ENCODE measurements at places on chromosomes 3 and 15. TPM values are rescaled to one million over a fixed set of nuclear protein-coding genes. Genes with fewer than 3 reads are reported as not detected.

APOD gene
- 1,247 TPM for total RNA-seq

- no peak for DNase-seq
- H3K4me3 ChIP-seq: no peak overlapping the region
- H3K4me1 ChIP-seq: no peaks in the 10 kb centered on the region
- H3K27me3 ChIP-seq: no peaks in the 10 kb centered on the region
- H3K36me3 ChIP-seq: no peaks in the 10 kb centered on the region
Observed at GRCh38 chr15:63403254-63403945, 21.8 kb upstream of the CA12 start.

DNA sequence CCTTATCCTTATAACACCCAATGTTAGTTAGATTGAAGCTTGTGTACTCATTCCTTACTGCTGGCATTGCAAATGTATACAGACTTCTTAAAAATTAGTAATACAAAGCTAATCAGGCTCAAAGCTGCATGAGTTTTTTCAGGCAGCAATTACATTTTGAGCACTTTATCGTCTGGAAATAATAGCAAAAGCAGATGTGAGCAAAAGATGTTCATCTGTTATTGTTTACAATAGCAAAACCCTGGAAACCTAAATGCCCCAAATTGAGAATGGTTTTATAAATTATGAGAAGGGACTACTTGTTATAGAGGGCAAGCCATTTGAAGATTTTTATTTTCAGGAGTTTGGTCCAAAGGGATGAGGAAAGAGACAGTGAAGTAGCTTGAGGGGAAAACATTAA lies 126.4 kb downstream of the GADL1 start:
- no peaks in the 10 kb centered on the region for H3K4me1 ChIP-seq
- no peaks in the 10 kb centered on the region for H3K27me3 ChIP-seq
- H3K4me3 ChIP-seq: no peak overlapping the region
- no peak overlapping the region for H3K27ac ChIP-seq

DNA sequence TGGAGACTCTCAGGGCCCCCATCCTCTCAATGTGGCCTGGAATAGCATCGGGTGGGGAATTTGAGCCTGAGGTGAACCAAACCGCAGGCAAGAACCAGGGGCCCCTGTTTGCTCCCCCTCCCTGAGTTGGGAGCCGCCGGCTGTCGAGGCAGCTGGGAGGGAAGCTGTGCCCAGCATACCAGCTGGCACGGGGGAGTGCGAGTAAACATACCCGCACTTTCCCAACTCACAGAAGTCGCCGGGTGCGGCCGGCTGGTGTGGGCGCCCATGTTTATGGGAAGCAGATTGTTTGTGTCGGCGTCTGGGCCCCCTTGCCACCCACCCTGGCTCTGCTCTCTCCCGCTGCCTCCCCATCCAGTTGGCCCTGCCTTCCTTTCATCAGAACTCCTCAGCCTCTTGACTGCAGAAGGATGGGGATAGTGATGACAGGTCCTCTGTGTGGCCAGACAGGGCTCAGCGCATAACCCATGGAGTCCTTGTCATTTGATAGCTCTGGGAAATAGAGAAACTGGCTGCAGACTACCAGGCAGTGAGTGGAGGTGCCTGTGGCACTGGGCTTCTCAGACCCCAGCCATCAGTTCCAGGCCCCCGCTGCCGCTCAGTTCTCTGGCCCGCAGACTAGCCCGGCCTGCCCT lies 60.4 kb downstream of the CACNA2D2 start:
- no peaks in the 10 kb centered on the region for H3K27me3 ChIP-seq
- H3K4me1 ChIP-seq: no peaks in the 10 kb centered on the region
- no peak overlapping the region for H3K27ac ChIP-seq
- DNase-seq: no peak
- H3K4me3 ChIP-seq: no peak overlapping the region

RBSN gene
- total RNA-seq: 29.6 TPM

FBXO40 gene
- total RNA-seq: not detected

CLDN18 gene
- total RNA-seq: not detected

- peak; percentile 57 for DNase-seq
- H3K36me3 ChIP-seq: no peaks in the 10 kb centered on the region
- peak within 1 kb of the TSS; percentile 99 for H3K4me3 ChIP-seq
- peak within 1 kb of the TSS; percentile 95 for H3K27ac ChIP-seq
- no peaks in the 10 kb centered on the region for H3K4me1 ChIP-seq
- no peaks in the 10 kb centered on the region for H3K27me3 ChIP-seq
Observed at GRCh38 chr3:138187296-138188012, at the start of gene ARMC8. Gene ARMC8 (plus strand): TSS chr3:138187301. CDS start chr3:138187555, 254 bp downstream.

GRCh38 chr15:69414701-69415167 lies 585 bp downstream of the KIF23 start:
- H3K36me3 ChIP-seq: no peaks in the 10 kb centered on the region
- H3K4me1 ChIP-seq: no peaks in the 10 kb centered on the region
- no peak for DNase-seq
- H3K4me3 ChIP-seq: peak overlapping the region; percentile 75

NFKBIZ gene
- total RNA-seq: 52.2 TPM

DNA sequence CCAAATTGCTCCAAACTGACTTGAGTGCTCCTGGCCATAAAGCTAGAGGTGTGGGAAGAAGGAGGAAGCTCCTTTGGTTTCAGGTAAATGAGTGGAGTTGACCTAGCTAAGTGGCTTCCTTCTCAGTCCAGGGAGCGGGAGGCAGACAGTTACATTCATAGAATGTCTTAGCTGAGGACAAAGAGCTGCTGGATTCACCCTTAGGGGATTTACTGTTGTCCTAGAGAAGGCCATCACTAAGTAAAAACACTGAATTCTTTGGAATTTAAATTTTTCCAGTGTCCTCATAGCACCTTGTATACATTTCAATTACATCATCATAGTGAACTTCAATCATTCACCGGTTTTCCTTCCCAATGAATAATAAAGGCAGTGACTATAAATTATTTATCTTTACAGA lies 27.3 kb upstream of the NANOGP8 start:
- no peak overlapping the region for H3K27ac ChIP-seq
- no peak overlapping the region for H3K4me3 ChIP-seq
- no peaks in the 10 kb centered on the region for H3K27me3 ChIP-seq
- no peaks in the 10 kb centered on the region for H3K36me3 ChIP-seq
- DNase-seq: no peak

- no peak overlapping the region for H3K27ac ChIP-seq
- H3K36me3 ChIP-seq: no peaks in the 10 kb centered on the region
- DNase-seq: no peak
- no peaks in the 10 kb centered on the region for H3K27me3 ChIP-seq
- no peaks in the 10 kb centered on the region for H3K4me1 ChIP-seq
- H3K4me3 ChIP-seq: no peak overlapping the region
Observed at GRCh38 chr3:106401666-106402490, 533.1 kb upstream of the CBLB start.

DNA sequence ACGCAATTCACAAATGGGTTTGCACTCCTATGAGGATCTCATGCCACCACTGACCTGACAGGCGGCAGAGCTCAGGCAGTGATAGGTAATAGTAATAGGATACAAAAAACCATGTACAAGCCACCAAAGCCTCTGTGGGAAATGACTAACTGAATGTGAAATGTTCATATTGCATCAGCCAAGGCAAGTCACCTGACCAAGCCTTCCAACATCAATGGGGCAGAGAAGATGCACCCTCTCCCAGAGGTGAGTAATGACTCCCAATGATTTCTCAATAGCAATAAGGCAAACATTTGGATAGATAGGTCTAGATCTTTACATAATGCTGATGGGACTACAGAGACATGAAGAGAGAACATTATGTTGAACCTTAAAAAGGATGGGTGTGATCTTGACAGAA lies 14.9 kb downstream of the CNTN3 start:
- H3K27ac ChIP-seq: no peak overlapping the region
- no peaks in the 10 kb centered on the region for H3K36me3 ChIP-seq
- H3K4me1 ChIP-seq: no peaks in the 10 kb centered on the region
- DNase-seq: no peak

- no peak for DNase-seq
- H3K27ac ChIP-seq: no peak overlapping the region
- no peaks in the 10 kb centered on the region for H3K4me1 ChIP-seq
- H3K27me3 ChIP-seq: no peaks in the 10 kb centered on the region
- H3K4me3 ChIP-seq: no peak overlapping the region
- H3K36me3 ChIP-seq: no peaks in the 10 kb centered on the region
Observed at GRCh38 chr3:144480416-144480919, 508.8 kb downstream of the DIPK2A start.

ECT2 gene
- total RNA-seq: 20.1 TPM

AMT gene
- 8.3 TPM for total RNA-seq

TARS3 gene
- total RNA-seq: 25.3 TPM

DNA sequence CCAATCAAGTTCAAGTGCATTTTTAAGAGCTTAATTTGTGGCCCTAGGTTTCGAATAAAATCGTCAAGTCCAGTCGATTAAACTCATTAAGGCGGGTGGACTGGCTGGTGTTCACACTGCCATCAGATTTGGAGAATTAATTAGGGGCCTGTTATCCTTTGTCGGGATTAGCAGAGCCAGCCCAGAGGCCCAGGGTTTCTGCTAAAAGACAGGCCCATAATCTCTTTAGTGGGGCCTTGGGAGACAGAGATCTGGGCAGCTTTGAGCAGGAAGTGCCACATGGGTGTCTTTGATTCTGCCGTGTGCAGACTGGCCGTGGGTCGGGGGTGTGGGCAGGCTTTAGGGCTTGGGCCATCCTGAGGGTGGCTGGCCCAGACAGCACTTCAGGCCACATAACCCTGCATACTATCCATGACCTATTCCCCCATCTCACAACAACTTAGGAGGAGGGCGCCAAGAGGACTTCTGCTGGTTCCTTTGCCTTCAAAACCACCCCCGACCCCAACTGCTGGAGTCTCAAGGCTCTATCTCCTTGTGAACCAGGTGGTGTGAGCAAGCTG lies 94.7 kb downstream of the PLXNA1 start:
- H3K27ac ChIP-seq: no peak overlapping the region
- no peak for DNase-seq
- no peak overlapping the region for H3K4me3 ChIP-seq
- no peaks in the 10 kb centered on the region for H3K36me3 ChIP-seq
- H3K4me1 ChIP-seq: peaks cover 15% of the 10 kb centered on the region
- no peaks in the 10 kb centered on the region for H3K27me3 ChIP-seq

DNA sequence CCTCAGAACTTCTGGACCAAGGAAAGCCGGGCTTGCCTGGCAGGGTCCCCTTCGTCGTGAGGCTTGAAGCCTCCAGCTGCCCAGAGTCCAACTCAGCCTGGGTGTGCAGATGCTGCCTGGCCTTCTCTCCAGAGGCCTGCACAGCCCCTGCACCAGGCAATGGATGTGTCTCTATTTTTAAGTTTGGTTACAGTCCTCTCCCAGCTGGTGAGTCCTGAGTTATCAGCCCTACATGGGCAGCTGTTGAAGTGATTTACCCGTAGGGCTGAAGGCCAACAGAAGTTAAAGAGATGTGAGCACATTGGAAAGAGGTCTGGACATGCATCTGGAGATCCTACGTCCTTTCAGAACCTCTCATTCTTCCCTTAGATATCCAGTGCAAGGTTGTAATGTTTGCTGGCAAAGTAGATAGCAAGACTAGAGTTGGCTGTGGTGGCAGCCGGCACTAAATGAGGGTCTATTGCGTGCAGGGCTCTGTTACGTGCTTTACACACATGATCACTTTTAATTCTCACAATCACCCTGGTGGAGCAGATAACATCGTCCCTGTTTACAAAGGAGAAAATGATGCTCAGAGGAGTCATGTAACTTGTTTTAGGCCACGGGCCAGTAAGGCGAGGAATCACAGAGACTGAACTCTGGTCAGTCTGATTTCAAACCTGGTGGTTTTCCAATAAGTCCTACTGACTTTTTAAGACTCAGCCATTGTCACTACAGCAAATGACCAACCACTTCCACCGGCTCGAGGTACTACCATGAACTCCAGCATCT lies 9.9 kb downstream of the FYCO1 start:
- H3K4me3 ChIP-seq: no peak overlapping the region
- no peaks in the 10 kb centered on the region for H3K27me3 ChIP-seq
- peaks cover 16% of the 10 kb centered on the region for H3K4me1 ChIP-seq
- DNase-seq: no peak
- peak overlapping the region; percentile 81 for H3K27ac ChIP-seq

ARHGEF26 gene
- total RNA-seq: 16.7 TPM

DNA sequence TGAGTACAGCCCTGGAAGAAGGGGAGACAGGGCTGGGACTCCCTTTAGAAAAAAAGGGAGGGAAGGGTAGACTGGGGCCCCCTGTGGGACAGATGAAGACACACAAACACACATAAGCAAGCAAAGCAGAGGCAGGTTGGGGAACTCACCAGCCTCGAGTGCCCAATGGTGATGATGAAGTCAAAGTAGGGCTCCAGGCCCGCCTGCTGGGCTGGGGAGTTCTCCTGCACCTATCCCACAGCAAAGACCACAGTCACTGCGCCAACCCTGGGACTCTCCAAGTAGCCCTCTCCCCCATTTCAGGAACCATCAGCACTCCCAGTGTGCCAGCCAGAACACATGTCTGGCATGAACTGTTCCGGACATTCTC lies 4.1 kb downstream of the GORASP1 start:
- no peak overlapping the region for H3K4me3 ChIP-seq
- H3K27me3 ChIP-seq: no peaks in the 10 kb centered on the region
- no peak for DNase-seq
- H3K4me1 ChIP-seq: peaks cover 8% of the 10 kb centered on the region
- peaks cover 12% of the 10 kb centered on the region for H3K36me3 ChIP-seq

DNA sequence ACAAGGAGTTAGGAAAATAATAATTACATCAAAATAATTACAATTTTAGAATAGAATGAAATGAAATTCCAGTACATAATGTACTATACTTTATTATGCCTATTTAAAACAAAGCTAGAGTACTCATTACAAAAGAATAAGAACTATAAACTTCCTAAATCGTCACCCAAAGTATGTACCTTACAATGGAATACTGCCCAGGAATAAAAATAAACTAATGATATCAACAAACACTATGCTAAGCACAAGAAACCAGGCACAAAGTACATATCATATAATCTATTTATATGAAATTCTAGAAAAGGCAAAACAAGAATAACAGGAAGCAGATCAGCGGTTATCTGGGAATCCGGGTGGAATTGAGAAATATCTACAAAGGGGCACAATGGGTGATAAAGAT lies 84.7 kb downstream of the MYO9A start:
- no peak overlapping the region for H3K4me3 ChIP-seq
- DNase-seq: no peak
- no peaks in the 10 kb centered on the region for H3K36me3 ChIP-seq
- H3K27ac ChIP-seq: no peak overlapping the region
- H3K4me1 ChIP-seq: no peaks in the 10 kb centered on the region

- H3K36me3 ChIP-seq: no peaks in the 10 kb centered on the region
- H3K4me3 ChIP-seq: no peak overlapping the region
- no peak overlapping the region for H3K27ac ChIP-seq
- DNase-seq: no peak
Observed at GRCh38 chr3:136377508-136377907, 127.4 kb downstream of the PCCB start.

KBTBD12 gene
- 0.32 TPM for total RNA-seq

DNA sequence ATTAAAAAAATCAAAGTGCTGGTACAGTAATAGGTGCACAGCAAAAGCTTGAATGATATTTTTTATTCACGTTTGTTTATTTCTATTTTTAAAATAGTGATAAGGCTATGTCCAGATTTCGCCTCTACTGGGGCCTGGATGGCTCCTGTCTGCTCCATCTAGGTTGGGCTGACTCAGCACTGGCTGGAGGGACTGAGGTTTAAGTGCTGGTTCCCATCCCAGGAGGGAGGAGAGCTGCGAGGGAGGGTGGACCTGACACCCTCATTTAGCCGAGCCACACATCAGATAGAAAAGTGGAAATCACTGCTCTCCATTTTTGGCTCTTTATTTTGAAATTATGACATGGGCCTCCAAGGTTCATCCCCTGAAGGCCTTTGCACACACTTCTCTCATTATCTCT lies 95.4 kb upstream of the AGBL1 start:
- no peaks in the 10 kb centered on the region for H3K27me3 ChIP-seq
- no peak overlapping the region for H3K27ac ChIP-seq
- DNase-seq: no peak
- no peaks in the 10 kb centered on the region for H3K4me1 ChIP-seq
- no peaks in the 10 kb centered on the region for H3K36me3 ChIP-seq
- H3K4me3 ChIP-seq: no peak overlapping the region

GLDN gene
- 7.3 TPM for total RNA-seq

All from breast epithelium (tissue), 4 donors.